ENCODE measurements at places on chromosomes 2 and 18. TPM values are rescaled to one million over a fixed set of nuclear protein-coding genes. Genes with fewer than 3 reads are reported as not detected.

The IL1B gene
- total RNA-seq = 0.33 TPM

The COL4A4 gene
- under 0.01 TPM for total RNA-seq

The VWC2L gene
- total RNA-seq = not detected

The HDAC4 gene
- 20.3 TPM for total RNA-seq

All from vein endothelial cell (primary cell).